ENCODE measurements at places on chromosomes 12 and 14. TPM values are rescaled to one million over a fixed set of nuclear protein-coding genes. Genes with fewer than 3 reads are reported as not detected.

DNA sequence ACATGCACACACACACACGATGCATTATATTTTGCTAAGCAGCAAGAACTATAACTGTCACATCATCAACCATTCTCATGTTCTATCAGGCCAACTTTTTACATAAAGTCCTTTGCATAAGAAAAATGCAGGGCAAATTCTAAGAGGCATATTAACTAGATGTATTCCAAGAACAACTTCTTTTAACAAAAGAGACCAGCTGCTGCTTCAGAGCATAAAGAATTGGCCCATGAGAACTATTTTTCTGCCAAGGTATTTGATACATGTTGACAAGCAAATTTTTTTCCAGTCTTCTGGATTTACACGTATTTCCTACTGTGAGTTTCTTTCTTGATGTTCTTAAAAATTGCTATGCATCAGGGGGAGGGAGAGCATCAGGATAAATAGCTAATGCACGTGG, 27.2 kb downstream of the GLT8D2 start:
- no peak for DNase-seq

The FLRT2 gene
- 9.1 TPM for total RNA-seq

DNA sequence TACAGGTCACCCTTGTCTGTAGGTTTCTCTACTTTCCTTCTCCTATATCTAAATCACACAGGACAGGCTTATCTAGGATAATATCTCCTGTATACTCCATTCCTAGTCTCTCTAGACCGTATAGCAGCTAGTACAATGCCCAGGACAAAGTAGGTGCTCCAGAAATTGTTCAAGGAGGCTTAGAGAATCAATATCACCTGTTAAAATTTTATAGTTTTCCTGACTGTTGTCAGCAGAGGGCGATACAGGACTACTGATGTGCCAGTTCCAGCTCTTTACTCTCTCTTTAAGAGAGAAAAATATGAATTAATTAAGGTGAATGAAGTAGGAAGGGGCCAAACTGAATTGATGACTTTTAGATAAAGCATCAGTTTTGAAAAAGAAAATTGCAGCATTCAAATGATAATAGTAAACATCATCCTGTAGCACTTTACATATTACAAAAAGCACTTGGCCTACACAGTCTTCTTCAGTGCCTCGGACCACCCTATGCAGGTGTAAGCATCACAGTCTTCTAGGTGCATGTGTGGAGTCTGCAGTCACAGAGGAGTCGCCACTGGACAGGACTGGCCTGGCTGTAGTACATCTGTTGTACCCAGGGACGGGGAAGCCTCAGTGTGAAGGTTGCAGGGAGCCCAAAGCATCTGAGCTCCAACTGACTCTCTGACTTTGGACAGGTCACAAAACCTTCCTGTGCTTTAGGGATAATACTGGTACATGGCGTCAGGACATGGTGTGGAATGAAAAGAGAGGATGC, 61.9 kb upstream of the MAX start:
- DNase-seq = no peak

- no peak for DNase-seq
Measured at GRCh38 chr14:96221841-96222240, 17.2 kb downstream of the BDKRB2 start.

DNA sequence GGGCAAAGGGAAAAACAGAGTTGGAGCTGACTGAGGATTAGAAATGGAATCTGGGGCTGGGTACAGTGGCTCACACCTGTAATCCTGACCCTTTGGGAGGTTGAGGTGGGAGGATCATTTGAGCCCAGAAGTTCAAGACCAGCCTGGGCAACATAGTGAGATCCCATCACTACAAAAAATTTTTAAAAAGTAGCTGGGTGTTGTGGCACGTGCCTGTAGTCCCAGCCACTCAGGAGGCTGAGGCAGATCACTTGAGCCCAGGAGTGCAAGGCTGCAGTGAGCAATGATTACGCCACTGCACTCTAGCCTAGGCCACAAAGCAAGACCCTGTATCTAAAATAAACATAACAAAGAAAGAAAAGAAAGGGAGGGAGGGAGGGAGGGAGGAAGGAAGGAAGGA, 14.9 kb upstream of the DCP1B start:
- DNase-seq = no peak

GRCh38 chr14:28756269-28756883, 10.2 kb upstream of the FOXG1 start:
- DNase-seq = no peak

The GZMB gene
- not detected for total RNA-seq

GRCh38 chr12:43740511-43741100, 18.0 kb downstream of the PUS7L start:
- no peak for DNase-seq

The CEP170B gene
- 16.1 TPM for total RNA-seq

GRCh38 chr14:44388306-44388705, 118.8 kb downstream of the FSCB start:
- DNase-seq = no peak

GRCh38 chr12:23399402-23399933, 550.0 kb downstream of the SOX5 start:
- DNase-seq = no peak

- DNase-seq = no peak
Measured at GRCh38 chr14:49250109-49250508, 336.1 kb downstream of the RPS29 start.

DNA sequence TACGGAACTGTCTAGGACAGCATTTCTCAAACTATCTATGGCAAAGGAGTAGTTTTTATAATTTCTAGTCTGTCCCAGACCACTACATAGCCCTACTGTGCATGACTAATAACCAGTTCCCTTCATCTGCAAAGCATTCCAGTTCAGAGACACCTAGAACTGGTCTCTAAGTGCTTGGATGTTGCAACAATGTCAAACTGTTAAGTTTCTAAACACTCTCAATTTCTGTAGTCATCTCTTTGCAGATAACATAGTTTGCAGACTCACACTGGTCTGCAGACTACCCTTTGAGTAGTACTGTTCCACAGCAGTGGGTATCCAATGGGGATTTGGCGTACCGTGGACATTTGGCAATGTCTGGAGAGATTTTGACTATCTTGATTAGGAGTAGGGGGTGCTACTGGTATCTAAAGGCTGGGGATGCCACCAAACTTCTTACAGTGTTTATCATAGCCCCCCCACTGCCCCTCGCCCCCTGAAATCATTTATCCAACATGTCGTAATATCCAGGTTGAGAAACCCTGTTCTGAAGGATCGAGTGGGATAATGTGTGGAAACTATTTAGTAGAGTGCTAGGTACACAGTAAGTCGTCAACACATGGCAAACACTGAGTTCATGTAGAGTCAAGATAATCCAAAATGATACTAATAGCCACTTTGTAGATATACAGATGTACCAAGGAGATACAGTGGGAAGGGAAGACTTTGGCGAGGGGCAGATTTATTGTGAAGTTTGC, 1.7 kb downstream of the C12orf76 start:
- DNase-seq = no peak

DNA sequence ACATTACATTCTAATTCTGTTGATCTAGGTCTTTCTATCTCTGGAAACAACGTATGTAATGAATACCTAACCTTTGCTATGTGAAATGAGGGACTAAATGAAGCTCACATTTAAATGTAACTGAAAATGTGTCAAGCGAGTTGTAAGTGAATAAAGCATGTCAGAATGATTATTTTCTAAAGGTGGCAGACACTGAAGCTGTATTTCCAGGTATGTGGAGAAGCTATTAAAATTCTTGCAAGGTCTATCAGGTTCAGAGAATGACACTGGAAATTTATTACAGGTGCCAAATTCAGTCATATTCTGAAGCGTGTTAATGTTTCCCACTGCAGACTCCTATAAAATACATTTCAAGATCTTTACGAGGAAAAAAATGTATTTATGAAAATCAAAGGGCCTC, 641.4 kb downstream of the RPS29 start:
- no peak for DNase-seq

- no peak for DNase-seq
Measured at GRCh38 chr12:131871677-131872076, 22.7 kb upstream of the ULK1 start.

The PLEKHG7 gene
- not detected for total RNA-seq

DNA sequence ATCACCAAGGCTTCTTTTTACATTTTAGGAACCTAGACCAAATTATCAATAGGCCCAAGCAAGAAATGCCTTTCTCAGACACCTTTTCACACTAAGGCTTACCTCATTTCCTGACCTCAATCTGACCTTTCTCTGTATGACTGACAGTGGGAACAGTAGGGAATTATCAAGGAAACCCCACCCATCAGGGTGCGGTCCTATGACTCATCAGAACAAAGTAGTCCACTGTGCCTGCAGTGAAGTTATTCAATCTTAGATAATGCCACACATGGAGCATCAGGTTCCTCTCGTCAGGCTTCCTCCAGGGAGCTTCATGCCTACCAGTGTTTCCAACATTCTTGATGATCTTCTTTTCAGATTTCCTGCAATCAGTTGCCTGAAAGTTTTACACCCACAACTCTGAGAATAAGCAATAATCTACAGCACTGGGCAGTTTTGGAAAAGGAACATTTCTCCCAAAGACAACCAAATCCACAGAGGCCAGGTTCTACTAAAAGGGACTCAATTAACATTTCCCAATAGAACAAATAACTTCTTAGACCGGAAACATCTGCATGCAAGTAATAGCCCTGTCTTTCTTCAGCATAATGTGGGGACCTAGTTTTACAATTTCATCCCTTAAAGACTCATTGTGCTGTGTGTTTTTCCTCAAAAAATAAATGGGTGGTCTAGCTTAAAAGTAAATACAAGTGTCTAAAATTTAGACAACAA, 35.9 kb upstream of the TMTC2 start:
- no peak for DNase-seq

GRCh38 chr12:25743679-25744215, 190.7 kb upstream of the LMNTD1 start:
- DNase-seq = no peak

DNA sequence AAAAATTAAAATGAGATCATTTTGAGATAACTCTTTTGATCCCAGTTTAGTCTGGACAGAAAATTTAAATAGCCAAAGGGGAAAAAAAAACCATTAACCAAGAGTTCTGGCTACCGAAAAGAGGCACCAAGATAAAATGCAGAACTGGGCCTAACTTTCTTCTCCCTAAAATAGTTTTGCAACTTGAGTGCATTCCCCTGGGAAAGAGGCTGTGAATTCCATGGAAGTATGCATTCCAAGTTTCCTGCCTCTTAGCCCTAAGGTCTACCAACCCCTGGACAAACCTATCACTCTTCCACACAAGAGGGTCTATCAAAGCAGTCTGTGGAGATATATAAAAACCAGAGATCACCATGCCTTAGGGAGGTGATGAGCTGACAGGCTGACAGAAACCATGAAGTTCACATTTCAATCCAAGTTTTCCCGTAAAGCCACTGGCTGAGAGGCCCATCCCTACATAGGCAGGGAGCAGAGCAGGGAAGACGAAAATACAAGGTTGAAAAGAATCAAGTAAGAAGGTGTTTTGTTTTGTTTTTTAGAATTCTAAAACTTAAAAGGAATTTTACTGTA, 33.8 kb downstream of the DCP1B start:
- DNase-seq = no peak

DNA sequence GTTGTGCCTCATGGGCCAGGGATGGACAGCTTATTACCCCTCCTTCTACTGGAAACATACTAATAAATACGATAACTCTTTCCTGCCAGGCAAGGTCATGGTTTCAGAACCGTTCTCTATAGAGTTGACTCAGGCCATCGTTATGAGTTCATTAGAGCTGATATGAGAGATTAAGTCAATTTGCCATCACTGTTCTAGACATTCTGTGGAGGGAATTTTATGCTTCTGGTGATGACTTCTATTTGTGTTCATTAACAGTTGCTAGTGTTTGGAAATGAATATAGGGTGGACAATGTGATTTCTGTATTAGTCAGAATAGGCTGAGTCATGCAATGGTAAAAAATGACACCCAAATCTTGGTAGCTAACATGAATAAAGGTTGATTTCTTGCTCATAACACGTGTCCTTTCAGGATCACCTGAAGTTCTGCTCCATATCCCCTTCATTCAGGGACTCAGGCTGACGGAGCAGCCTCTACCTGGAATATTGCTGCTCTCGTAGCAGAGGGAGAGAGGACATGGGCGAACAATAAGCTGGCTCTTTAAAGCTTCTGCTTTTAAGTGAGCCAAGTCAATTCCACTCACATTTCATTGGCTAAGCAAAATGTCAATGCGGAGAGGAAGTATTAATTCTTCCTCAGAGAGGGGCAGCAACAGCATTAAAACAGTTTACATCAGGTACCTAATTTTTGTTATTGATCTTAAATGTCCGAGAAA, 18.5 kb upstream of the TBPL2 start:
- no peak for DNase-seq

- no peak for DNase-seq
Measured at GRCh38 chr12:119868992-119869391, 8.1 kb downstream of the CIT start.

The TESPA1 gene
- 0.83 TPM for total RNA-seq

GRCh38 chr12:124397807-124398577, 103.1 kb downstream of the RFLNA start:
- DNase-seq = peak; percentile 93

The PSMA6 gene
- 104 TPM for total RNA-seq

- no peak for DNase-seq
Measured at GRCh38 chr14:77099425-77100167, 1.5 kb downstream of the CIPC start.

All from sigmoid colon (tissue), 7 donors.